Activated gamma-delta T cell treated with Interleukin-2 at 50 U/mL for 16 hours (primary cell): ENCODE measurements at places on chromosomes 2 and 18.

DNA sequence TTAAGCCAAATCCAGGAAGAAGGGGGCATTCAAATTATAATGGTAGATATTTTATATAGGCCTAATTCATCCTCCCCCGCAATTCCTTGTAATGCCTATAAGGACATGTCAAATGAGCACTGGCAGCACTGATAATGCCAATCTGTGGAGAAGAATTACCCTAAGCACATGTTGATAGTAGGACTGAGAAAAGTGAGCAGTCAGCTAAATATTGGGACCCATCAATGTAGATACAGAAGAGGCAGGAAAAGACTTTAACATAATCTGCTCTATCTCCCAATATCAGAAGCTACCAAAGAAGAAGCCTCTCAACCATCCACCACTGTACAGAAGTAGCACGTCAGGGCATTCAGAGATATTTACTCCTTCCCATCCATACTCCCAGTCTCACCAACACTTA, 101.3 kb upstream of the REG3A start:
- DNase-seq, result no peak

DNA sequence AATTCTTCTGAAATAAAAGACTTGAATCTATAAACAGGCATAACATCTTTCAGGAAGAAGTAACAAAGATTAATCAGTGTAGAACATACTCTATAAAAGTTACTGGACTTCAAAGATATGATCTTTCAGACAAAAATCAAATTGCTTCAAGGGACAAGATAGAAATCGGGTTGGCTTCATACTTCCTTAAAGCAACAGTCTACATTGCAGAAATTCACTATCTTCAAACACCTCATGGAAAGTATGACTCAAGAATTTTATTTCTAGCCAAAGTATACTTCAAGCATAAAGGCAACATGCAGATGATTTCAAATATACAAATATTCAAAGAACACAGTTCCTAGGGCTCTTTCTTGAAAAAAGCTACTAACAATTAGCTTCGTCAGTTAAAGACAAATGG, 240.7 kb downstream of the SRBD1 start:
- no peak for DNase-seq

- no peak for DNase-seq
Measured at GRCh38 chr2:204538182-204539018, 6.9 kb upstream of the PARD3B start.

GRCh38 chr2:24971286-24971535, 544 bp downstream of the DNAJC27 start:
- no peak for DNase-seq

GRCh38 chr2:118849226-118850167, 2.0 kb upstream of the EN1 start:
- no peak for DNase-seq

DNA sequence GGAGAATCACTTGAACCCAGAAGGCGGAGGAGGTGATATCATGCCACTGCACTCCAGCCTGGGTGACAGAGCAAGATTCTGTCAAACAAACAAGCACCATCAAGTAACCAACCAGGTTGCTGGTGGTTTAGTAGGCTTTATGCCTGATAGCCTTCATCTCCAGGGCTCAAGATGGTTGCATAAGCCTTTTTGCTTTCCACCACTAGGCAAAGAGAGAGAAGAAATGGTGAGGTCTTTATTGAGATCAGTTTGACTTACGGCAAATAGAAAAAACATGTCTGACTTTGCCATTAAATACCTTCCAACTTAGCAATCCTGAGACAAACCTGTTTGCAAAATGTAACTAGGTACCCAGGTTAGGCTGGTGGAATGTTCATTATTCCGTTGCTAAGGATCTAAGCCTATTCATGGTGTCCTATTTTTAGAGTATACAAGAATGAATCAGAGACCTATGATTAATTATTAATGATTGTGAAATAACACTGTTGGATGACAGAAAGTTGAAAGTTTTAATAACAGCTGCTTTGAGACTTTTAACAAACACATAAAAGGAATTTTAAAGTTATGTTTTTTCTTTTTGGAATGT, 53.5 kb upstream of the SLC38A11 start:
- DNase-seq, result no peak

DNA sequence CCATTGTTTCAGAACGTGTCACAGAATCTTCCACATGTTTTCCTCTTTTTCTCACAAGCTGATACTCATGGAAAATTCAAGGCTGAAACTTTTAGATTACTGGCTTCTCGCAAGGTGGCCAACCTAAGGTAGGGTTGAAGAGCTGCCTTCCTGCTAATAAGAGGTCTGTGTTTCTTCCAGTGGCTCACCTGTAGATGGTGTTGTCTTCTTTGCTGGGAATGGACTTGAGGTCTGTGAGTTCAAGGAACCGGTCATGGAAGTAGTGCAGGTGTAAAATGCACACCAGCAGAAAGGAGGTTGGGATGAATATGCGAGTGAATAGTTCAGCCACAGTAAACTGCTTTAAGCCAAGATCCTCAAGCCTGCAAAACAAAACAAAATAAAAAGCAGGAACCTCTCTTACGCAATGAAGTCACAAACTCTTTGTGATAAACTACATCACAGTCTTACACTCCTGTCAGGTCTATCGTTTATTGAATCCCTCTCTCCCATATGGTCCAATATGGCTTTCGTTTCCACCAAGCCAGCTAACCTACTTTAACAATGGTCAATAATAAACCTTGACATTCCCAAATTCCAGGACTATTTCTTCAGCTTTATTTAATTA, 258.9 kb downstream of the NAPG start:
- no peak for DNase-seq
